Regular cardiac myocyte (primary cell): ENCODE measurements at places on chromosomes 7 and 10. TPM values are rescaled to one million over a fixed set of nuclear protein-coding genes. Genes with fewer than 3 reads are reported as not detected.

ADAMTS14 gene
- total RNA-seq, result 1.9 and 4.2 TPM in 2 replicates

NAT16 gene
- total RNA-seq, result not detected in 2 replicates

CYP3A4 gene
- total RNA-seq, result not detected in 2 replicates

MALRD1 gene
- total RNA-seq, result 0.28 TPM in 1 of 2 replicates, not detected in the other

VAX1 gene
- total RNA-seq, result not detected in 2 replicates

ATXN7L1 gene
- 3.9 and 4.2 TPM in 2 replicates for total RNA-seq

COL28A1 gene
- under 0.01 TPM in 2 replicates for total RNA-seq

CDK1 gene
- 15.5 and 84.0 TPM in 2 replicates for total RNA-seq

GPR85 gene
- total RNA-seq, result 0.56 and 0.58 TPM in 2 replicates

ARID5B gene
- 18.6 and 40.3 TPM in 2 replicates for total RNA-seq

GPR37 gene
- not detected in 2 replicates for total RNA-seq

SFRP4 gene
- 12.3 and 235 TPM in 2 replicates for total RNA-seq

BHLHA15 gene
- total RNA-seq, result 0.77 and 2.8 TPM in 2 replicates

CLRN3 gene
- not detected in 2 replicates for total RNA-seq

MUC12 gene
- total RNA-seq, result 0.19 TPM in 1 of 2 replicates, not detected in the other

GRID2IP gene
- total RNA-seq, result under 0.01 TPM in 1 of 2 replicates, not detected in the other

TSPAN15 gene
- 0.77 and 1.7 TPM in 2 replicates for total RNA-seq

TACR2 gene
- total RNA-seq, result 0.19 and 0.85 TPM in 2 replicates

ASAH2 gene
- total RNA-seq, result 0.28 and 1.3 TPM in 2 replicates

FAM237B gene
- under 0.01 TPM in 1 of 2 replicates, not detected in the other for total RNA-seq

H2BK1 gene
- not detected in 2 replicates for total RNA-seq

LRRC4 gene
- 0.19 TPM in 1 of 2 replicates, not detected in the other for total RNA-seq

CEP55 gene
- total RNA-seq, result 8.7 and 74.0 TPM in 2 replicates

SPDYE2 gene
- not detected in 2 replicates for total RNA-seq

EN2 gene
- total RNA-seq, result not detected in 2 replicates

ADRB1 gene
- under 0.01 TPM in 2 replicates for total RNA-seq

GDF2 gene
- total RNA-seq, result under 0.01 TPM in 1 of 2 replicates, not detected in the other

ING3 gene
- 11.8 and 16.7 TPM in 2 replicates for total RNA-seq

LRRC18 gene
- total RNA-seq, result not detected in 2 replicates

GNAT3 gene
- total RNA-seq, result 0.28 and 0.58 TPM in 2 replicates

PKD2L1 gene
- total RNA-seq, result not detected in 2 replicates

MKX gene
- total RNA-seq, result not detected in 2 replicates
